Heart right ventricle (tissue), 16 donors: ENCODE measurements at places on chromosomes 5 and 9. TPM values are rescaled to one million over a fixed set of nuclear protein-coding genes. Genes with fewer than 3 reads are reported as not detected.

PCDH12 gene
- 5.7 TPM for total RNA-seq

STK10 gene
- total RNA-seq = 9.0 TPM

C5 gene
- 0.41 TPM for total RNA-seq

LECT2 gene
- total RNA-seq = not detected

PCDHGB7 gene
- 10.7 TPM for total RNA-seq

STPG3 gene
- total RNA-seq = not detected

CYSRT1 gene
- total RNA-seq = not detected

GPR150 gene
- total RNA-seq = 0.10 TPM

DEPDC1B gene
- total RNA-seq = not detected

SOWAHA gene
- total RNA-seq = 0.13 TPM

PROB1 gene
- 28.8 TPM for total RNA-seq

NEUROG1 gene
- not detected for total RNA-seq

SLC44A1 gene
- total RNA-seq = 17.6 TPM

C5orf58 gene
- 0.56 TPM for total RNA-seq

- DNase-seq = no peak
Observed at GRCh38 chr5:125298746-125299379, 552.4 kb upstream of the ZNF608 start.

- DNase-seq = peak; percentile 15
Observed at GRCh38 chr5:72597456-72597948, 90.3 kb upstream of the ZNF366 start.

GRCh38 chr5:28012538-28012937 lies 974.2 kb upstream of the CDH9 start:
- no peak for DNase-seq

DNA sequence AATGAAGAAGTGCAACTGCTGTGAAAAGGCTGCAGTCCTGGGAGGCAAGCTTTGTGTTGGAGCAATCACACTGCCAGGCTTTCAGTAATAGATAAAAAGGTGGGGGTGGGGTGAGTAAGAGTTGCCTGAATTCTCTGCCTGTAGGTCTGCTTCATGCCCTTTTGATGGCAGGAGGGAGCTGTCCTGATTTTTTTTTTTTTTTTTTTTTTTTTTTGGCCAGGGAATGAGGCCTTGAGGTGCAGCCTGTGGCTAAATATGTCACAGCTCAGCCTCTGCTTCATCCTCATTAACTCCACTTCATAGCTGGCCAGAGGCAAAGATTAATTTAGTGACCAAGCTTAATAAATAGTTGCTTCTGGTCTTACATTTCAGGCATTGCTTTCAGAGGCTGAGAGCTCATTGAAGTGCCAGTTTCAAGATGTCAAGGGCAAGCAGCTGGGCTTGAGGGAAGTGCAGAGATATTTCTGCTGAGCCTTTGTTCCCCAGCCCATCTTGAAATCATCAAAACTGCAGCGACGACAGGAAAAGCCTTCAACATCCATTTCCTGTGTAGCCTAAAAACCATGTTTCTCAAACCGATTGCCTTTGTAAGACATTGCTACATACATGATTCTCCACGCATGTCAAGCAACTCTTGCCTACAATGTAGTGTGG lies 134.7 kb downstream of the MACIR start:
- DNase-seq = peak; percentile 9

GRCh38 chr9:112868461-112868860 lies 22.2 kb downstream of the SLC46A2 start:
- no peak for DNase-seq

DNA sequence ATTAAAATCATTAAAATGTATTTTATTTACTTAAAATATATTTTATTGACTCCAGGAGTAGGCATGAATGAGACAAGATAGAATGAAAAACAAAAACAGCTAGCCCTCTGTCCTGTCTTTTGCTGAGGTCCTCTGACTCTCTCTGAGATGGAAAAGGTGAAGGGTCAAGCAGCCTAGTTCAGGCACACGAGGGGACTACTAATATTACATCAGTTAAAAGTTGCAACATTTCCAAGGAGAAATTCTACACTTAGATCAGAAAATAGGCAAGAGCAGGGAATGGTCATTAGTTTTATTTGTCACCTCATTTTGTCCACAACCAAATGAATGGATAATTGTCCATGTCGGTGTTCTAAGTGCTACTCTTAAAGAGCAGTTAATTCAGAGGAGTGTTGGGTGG lies 148.5 kb downstream of the CDH10 start:
- no peak for DNase-seq

GRCh38 chr9:8962084-8962483 lies 1162.5 kb upstream of the DMAC1 start:
- DNase-seq = no peak

GRCh38 chr9:2173170-2173569 lies 158.0 kb downstream of the SMARCA2 start:
- DNase-seq = no peak

- no peak for DNase-seq
Observed at GRCh38 chr9:73093016-73093739, 58.5 kb upstream of the ANXA1 start.

- peak; percentile 28 for DNase-seq
Observed at GRCh38 chr9:63859475-63860215, 1425.4 kb downstream of the FOXD4L5 start.

DNA sequence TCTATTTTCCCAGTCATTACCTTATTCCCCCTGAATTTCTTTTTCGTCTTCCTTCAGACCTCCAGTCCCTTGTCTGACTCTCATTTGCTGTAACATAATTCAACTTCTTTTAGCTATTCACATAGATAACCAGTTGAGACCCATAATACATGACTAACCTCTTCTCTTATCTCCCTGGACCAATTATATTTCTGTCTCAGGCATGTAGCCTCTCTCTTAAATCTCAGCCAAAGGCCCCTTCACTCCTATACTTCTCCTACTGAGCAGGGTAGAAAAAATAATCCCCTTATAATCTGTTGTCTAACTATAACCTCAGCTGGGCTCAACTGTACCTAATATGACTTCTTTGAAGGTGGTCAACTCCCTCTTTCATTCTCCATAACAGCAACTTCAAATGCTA lies 20.9 kb downstream of the RANBP6 start:
- no peak for DNase-seq

- DNase-seq = no peak
Observed at GRCh38 chr5:152511531-152512132, 106.6 kb upstream of the NMUR2 start.

DNA sequence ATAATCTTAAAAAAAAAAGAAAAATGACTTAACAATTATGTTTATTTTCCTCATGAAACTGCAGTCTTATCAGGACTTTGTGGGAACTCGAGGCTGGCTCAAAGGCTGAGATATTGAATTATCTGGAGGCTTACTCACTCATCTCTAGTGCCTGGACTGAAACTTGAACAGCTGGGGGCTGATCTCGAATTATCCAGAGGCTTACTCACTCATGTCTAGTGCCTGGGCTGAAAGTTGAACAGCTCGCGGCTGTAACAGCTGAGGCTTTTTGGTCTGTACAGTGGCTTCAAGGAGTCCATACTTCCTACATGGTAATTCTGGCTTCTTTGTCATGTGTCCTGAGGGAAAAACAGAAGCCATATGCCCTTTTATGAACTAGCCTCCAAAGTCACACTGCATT lies 371.9 kb downstream of the CETN3 start:
- no peak for DNase-seq

DNA sequence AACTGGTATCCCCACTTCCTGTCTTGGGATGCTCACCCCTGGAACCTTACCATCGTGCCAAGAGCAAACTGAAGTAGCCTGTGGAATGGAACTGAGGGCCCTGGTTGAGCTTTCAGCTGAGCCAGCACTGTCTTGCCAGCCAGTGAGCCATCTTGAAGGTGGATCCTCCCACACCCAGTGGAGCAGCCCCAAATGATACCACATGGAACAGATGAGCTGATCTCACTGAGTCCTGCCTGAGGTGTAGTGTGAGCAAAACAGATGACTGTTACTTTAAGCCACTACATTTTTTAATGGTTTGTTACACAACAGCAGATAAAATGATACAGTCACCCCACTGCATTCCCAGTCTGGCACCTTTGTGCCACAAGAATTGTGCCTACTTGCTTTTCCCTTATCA lies 2.2 kb upstream of the PCYOX1L start:
- DNase-seq = no peak

- no peak for DNase-seq
Observed at GRCh38 chr5:147689426-147689825, 93.1 kb downstream of the JAKMIP2 start.

DNA sequence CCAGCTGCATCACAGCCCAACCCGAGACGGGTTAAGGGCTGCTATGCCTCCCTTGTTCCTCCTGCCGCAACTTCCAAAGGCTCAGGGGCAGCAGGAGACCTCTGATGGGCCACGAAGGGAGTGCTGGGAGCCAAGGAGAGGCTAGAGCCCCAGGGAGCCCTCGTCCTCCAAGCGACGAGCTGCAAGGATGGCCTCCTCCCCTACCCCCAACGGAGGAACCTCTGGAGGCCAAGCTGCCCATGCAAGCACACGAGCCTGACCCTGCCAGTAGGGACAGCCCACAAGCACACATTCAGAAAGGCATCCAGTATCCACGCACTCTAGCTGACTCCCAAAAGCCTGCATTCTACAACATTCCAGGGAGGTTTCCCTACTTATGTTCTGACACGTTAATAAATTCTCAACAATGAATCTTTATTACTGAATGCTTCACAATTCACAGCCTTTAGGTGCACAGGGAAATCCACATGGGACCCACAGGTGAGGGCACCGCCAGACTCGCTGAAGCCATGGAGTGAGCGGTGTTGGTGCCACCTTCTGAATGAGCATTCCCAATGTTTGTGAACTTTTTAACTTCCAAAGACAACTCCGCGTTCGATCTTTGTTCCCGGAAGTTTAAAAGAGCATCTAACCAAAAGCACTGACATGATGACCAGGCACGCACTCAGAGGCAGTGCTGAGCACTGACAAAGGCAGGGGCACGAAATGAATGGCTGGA lies 28.7 kb downstream of the IPPK start:
- DNase-seq = no peak

DNA sequence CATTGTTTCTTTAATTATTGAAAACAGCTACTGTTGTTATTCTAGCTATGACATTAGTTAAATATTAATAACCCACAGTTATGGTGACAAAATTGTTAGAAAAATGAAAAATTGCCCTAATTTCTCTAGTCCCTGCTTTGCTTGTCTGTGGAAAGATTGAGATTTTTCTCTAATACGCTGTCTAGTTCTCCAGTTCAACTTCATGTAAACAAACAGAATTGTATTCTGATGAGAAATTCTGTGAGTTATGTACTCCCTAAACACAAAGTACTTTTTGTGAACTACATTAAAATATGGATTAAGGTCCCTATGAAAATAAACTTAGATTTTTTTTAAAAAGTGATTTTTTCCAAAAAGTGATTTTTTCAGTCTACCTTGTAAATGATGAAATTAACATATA lies 8.7 kb downstream of the SLF1 start:
- no peak for DNase-seq

DNA sequence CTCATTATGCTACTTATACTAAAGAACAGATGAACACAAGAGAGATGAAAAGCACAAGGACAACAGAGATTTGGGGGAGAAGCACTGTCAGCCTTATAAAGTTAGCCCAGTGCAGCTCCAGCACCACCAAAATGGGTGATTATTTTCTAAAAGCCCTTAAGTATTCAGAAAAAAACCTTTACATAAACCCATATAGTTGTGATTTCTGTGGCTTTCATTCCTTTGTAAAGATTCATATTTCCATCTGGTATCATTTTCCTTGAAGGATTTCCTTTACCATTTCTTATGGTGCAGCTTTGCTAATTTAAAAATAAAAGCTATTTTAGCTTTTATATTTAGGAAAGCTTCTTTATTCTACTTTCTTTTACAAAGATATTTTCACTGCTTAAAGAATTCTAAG lies 311.0 kb downstream of the TMEM167A start:
- no peak for DNase-seq

DNA sequence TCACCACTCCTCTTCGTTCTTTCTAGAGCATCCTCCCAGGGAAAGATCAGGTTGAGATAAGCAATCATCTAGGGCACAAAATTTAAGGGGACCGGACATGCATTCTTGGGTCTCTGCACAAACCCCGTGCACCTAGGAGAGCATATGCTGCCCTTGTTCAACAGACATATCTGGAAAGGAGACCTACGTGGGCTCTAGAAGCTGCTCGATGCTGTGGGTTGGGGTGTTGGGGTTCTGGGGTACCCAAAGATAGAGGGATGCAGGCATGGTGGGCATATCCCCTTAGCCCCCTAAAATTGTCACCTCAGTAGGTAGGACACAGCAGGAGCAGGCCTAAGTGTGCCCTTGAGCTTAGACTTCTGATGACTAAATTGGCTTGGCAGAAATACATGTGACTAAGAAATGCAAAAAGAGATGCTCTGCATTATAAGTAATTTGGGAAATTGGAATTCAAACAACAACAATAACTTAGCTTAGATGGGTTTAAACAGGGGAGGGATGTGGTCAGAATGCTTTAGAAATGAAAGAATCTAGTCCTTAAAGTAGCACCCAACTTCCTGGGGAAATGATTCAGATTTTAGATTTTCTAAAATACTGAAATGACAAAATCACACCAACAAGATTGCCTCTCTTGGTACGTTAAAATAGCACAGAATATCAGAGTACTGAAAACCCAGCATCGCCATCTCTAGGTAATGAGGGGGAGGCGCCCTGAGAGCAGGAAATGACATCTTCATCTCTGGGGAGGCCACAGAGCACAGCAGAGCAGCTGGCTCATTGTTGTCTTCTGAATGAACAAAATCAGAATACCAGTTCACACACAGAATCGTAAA lies 172.3 kb downstream of the GNA14 start:
- no peak for DNase-seq

GRCh38 chr5:62340392-62340791 lies 34.4 kb downstream of the KIF2A start:
- DNase-seq = no peak

GRCh38 chr5:122705851-122706250 lies 69.0 kb upstream of the SNX2 start:
- DNase-seq = no peak
